Stimulated activated CD8-positive, alpha-beta memory T cell treated with anti-CD3 and anti-CD28 coated beads, Interleukin-15, amount 100 ng/mL, for 4 hours (primary cell): ENCODE measurements at places on chromosomes 3 and 15.
A peak's percentile ranks its signal among the peaks of the same experiment; 100 is the strongest.

GRCh38 chr3:121836481-121836880, 1.5 kb downstream of the EAF2 start:
- no peak for DNase-seq

- no peak for DNase-seq
Measured at GRCh38 chr3:60262546-60262945, 988.7 kb downstream of the FHIT start.

- no peak for DNase-seq
Measured at GRCh38 chr15:48046813-48047438, 73.9 kb upstream of the SLC24A5 start.

DNA sequence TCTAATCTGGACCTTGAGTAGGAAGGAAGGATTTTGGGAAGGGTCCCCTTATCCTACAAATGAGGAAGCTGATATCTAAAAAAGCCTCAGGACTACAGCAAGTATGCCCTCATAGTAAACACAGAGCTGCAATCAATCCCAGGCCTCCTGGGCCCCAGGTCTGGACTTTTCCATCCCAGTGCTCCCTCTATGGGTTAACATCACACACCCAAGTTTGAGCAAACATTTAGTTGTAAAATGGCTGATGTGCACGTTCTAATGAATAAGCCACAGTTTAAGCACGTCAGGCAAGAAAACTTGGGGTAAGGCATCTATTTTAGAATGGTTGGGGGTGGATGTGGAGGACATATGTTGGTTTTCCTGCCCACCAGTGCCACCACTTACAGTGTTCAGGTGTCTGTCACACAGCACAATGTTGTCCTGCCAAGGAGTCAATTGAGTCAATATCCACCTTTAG, 44.3 kb upstream of the UBE2E1 start:
- no peak for DNase-seq

- DNase-seq, result no peak
Measured at GRCh38 chr3:59608356-59608755, 558.5 kb upstream of the CFAP20DC start.

DNA sequence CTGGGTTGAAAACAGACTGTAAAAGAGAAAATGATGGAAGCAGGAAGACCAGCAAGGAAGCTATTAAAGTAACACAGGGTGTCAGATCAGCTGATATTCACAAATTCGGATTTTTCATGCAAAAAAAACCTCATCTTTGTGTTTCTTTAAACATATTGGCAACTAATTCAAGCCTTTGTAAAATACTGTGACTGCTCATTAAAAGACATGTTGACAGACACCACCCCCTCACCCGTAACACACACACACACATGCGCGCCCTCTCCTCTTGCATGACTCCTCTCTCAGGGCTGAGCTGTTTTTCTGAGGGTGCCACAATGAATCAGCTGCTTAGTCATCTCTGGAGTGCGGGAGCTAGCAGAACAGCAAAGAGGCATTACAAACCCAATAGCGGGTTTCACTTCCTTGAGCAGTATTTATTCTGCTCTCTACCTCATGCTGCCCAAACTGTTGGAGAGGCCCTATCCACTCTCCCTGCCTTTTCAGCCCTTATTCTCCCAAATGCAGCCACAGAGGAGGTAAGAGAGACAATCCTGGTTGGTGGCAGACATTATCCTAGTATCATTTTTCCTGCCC, 35.8 kb upstream of the CCDC80 start:
- DNase-seq, result peak; percentile 60

DNA sequence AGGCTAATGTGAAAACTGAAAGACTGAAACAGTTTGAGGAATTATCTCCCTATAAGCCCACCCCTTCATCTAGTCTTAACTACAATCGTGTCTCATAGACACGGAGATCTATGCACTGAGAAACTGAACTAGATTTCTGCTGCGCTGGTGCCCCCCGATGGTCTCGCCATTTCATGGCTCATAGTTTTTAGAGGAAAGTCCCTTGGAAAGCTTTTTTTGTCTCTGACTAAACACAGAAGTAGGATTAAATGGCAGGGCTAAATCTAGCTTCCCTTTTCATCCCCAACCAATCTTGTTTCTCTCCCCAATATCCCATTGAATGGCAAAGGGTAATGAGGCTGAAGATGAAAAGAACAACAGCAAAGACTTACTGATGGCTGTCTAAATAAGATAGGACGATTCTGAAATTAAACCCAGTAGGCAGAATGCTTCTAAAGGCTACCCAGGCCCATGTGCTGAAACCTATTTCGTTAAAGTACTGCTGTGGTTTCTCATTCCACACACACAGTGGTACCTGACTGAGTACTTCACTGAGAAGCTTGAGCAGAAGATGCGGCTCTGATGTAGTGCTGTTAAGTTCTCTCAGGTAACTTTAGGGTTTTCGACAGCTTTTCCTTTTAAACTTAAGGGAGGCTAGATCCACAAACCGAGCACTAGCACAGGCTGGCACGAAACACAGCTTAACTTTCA, 142.7 kb downstream of the GADL1 start:
- peak; percentile 31 for DNase-seq

GRCh38 chr3:16936676-16937230, 52.0 kb downstream of the PLCL2 start:
- no peak for DNase-seq

DNA sequence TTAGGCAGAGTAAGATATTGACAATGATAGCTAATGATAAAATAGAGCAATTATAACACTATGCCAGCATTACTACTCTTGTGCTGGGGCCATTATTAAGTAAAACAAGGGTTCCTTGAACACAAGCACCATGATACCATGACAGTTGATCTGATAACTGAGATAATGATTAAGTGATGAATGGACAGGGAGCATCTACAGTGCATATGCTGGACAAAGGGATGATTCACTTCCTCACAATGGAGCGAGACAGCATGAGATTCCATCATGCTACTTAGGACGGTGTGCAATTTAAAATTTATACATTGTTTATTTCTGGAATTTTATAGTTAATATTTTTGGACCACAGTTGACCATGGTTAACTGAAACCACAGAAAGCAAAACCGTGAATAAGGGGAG, 156.6 kb downstream of the FHIT start:
- no peak for DNase-seq

- DNase-seq, result no peak
Measured at GRCh38 chr3:157441102-157441624, 4.5 kb downstream of the PTX3 start.

GRCh38 chr3:17655743-17656142, 86.7 kb downstream of the TBC1D5 start:
- no peak for DNase-seq

- DNase-seq, result no peak
Measured at GRCh38 chr3:29064085-29064484, 216.8 kb upstream of the RBMS3 start.

GRCh38 chr3:114363554-114364202, 69.8 kb downstream of the TIGIT start:
- DNase-seq, result no peak

DNA sequence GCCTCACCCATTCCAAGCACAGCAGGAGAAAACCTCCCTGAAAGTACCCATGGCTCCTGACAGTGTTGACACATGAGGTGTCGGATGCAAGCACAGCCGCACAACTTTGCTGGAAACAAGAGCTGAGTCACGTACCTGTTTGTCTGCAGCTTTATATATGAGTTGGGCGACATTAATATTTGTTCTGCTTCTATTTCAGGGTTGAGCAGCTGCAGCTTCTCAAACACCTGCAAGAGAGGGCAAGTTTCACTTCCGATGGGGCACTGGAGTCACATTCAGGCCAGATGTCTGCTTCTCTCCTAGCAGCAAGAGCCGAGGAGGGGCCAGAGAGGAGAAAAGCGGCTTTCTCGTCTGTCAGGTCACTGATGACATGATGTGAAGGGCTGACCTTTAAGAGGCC, 88.0 kb downstream of the NUP210 start:
- no peak for DNase-seq

DNA sequence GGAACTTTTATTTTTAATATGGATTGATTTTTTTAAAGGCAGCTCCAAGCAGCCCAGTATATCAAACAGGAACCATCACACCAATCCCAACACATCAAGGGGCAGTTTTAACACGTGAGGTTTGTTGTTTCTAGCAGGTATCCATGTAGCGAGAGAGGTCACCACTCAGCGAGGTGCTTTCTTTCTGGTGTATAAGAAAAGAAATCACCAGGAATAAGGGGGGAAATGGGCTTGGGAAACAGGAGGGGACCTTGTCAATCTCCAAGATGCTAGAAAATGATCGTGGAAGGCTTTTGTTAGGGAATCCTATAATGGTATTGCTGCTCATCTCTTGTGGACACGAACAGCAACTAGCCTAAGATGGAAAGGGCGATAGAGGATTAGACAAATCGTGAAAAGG, 402.9 kb upstream of the ATP11B start:
- DNase-seq, result no peak

- no peak for DNase-seq
Measured at GRCh38 chr3:73070675-73071575, 9.5 kb downstream of the EBLN2 start.

GRCh38 chr3:71197841-71198565, 385.5 kb downstream of the FOXP1 start:
- DNase-seq, result no peak

- no peak for DNase-seq
Measured at GRCh38 chr15:52103217-52104207, 9.1 kb downstream of the BCL2L10 start.

DNA sequence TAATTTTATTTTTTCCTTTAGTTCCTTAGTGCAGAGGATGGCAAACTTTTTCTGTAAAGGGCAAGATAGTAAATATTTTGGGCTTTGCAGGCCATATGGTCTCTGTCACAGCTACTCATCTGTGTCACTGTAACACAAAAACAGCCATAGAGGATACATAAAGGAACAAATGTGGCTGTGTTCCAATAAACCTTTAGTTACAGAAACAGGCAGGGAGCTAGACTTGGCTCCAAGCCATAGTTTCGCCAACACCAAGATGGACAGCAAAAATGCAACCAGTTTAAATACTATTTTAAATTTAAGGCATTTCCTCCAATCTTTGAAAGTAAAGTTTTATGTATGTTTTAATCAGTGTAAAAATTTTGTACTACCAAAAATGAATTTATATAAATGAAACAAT, 753.4 kb downstream of the FHIT start:
- no peak for DNase-seq

DNA sequence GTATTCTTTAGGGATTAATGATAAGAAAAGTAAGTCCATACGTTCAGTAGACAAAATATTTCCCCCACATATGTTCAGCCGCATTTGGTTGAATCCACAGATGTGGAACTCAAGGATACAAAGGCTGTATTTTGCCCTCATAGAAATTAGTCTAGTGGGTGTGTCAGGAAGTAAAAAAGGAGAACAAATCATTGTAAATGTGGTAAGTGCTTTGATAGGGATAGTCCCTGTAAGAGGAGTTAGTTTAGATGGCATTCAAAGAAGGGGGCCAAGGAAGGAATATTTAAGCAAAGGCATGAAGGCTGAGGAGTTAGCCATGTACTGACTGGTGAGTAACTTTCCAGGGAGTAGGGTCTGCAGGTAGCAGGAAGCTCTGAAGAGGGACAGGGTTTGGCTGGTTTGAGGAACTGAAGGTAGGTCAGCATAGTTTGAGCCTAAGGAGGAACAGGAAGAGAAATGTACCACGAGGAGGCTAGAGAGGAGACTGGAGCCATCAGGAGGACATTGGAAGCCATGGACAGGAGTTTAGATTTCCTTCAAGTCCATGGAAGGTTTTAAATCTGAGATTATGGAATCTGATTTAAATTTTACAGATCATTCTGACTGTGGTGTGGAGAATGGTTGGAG, 98.8 kb downstream of the MME start:
- DNase-seq, result no peak

GRCh38 chr3:48696601-48697000, 10.9 kb upstream of the NCKIPSD start:
- DNase-seq, result no peak

DNA sequence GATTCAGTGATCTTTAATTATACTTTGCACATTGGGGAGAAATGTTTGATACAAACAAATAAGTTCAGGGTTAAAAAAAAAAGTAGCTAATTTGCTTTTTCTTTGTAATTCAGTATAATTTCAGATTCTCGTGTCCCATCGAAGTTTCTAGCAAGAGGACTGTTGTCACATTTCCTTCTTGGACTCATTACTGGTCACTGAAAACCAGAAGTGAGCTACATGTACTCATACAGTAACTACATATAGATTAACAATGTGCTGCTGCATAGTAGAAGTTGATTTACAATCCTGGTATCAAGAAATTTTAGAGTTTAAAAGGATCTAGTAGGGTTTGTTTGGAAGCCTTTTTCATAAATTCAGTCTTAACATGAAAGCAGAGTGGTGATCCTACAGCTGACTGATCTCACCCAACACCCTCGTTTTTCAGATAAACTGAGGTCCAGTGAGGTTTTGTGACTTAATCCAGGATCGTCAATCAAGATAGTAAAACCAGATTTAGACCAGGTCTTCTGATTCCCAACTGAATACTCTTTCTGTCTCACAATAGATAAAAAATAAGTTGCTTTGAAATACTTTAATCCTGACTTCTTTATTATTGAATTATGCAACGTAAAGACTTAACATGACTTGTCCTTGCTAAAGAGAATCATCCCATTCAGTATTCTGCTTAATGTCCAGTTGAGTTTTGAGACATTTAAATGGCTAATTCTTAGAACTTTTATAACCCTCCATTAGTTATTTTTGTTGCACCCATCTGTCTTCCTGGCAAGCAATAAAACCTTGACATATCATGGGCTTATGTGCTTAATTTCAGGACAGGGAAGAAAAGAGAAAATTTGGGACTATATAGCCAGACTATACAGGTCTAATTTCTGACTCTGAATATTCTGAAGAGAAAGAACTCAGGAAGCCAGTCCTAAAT, 2.8 kb downstream of the SEC62 start:
- DNase-seq, result no peak

DNA sequence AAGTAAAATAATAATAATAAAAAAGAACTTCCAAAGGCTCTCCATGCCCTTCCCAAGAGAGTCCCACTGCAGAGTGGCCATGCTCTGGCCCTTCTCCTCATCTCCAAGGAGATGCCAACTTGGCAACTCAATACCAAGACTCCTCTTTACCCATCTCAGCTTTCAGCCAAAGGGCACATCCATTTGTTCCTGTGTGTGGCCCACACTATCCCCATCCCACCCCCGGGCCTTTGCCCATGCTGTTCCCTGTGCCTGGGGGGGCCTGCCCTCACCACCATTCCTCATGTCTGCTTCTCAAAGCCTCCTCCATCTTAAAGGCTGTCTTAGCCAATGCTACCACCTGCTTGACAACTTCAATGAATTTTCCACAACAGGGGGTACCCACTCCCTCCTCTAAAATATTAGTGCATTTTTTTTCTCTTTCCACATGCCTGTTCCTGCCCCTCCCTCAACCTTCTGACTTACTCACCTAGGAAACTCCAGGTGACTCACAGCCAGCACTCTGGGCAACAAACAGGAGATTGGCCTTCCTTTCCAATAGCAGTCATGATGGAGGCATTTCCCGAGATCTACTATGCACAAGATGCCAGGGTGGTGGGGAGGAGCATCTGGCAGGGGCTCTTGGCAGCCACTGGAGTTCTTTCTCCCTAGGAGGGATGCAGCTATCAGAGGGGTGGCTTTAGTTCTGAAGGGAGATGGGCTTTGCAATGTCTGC, 109.4 kb upstream of the SMAD3 start:
- no peak for DNase-seq

DNA sequence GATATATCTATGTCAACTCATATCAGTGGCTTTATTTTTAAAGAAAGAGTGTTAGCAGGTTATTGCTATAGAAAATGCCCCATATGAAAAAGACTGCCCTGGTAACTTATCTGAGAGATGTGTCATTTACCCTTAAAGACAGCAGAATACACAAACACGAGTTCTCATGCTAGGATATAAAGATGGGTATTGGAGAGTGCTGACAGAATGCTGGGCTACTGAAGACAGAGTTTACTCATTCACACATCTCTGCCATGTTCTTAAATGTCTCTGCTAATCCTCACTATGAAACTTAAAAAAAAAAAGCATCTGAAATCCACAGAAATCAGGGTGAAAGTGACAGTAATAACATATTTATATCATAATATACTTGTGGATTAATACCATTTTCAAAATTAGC, 126.7 kb downstream of the FOXP1 start:
- no peak for DNase-seq
